ENCODE measurements at places on chromosomes 5 and 9.

GRCh38 chr5:117504305-117504704, 929.7 kb upstream of the SEMA6A start:
- no peak for DNase-seq

DNA sequence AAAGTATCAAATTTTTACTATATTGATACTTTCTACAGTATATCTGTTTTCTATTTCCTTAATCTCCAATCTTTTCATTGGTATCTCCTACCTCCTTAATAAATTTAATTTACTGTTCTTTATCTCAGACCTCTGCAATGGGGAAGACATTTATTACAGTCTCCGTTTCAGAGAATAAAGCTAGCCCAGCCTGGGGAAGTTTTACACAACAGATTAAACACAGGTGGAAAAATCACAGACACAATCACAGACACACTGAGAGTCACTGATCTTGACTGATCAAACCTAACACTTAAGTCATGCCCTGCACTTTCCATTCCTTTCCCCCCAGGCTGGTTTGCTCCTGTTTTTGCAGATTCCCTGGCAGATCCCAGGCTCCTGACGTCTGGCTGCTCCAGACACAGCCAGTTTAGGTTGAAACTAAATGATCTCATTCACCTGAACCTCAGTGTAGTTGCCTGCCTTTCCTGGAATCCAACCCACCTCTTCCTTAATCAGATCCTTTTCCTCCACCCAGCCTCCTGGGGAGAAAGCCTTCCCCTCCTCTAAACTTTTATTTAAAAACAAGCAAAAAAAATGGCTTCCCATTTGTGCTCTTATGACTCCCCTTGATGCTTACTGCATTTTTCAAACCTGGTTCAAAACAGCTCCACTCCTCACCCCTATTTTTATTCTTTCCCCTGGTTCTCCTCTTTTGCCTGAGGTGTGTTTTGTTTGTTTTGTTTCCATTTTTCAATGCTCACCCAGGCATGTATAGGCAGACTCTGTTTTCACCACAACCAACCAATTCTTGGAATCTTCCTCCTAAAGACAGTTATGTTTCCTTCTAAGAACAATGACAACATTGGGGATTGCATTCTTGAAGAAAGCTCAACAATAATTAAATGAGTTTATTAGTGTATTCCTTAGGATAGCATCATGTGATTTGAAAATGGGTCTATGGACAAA, 29.5 kb upstream of the OSMR start:
- DNase-seq, result no peak

DNA sequence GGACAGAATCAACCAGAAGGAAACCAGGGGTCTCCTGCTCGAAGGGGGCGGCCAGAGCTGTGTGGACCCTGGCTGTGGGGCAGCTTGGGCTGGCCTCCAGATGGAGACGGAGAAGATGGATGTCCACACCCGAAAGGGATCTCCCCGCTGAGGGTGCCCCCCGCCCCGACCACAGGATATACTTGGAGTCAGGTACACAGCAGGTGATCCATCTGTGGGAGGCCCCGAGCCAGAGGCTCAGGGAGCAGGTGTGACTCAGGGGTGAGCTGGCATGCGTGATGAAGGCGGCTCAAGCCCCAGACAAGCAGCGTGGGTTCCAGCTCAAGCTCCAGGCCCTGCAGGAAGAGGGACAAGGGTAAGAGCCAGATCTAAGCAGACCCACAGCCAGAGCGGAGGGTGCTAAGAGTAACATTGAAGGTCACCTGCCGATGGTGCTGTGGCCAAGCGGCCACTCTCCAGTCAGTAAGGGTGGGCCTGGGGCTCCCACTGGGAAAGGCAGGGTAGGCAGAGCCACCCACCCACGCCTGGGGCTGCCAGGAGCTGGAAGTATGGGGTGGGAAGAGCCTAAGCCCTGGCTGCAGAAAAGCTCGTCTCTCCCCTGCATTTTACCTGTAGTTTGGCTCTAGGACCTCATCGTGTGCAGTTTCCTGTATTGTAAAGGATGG, 30.6 kb upstream of the MVB12B start:
- DNase-seq, result no peak

DNA sequence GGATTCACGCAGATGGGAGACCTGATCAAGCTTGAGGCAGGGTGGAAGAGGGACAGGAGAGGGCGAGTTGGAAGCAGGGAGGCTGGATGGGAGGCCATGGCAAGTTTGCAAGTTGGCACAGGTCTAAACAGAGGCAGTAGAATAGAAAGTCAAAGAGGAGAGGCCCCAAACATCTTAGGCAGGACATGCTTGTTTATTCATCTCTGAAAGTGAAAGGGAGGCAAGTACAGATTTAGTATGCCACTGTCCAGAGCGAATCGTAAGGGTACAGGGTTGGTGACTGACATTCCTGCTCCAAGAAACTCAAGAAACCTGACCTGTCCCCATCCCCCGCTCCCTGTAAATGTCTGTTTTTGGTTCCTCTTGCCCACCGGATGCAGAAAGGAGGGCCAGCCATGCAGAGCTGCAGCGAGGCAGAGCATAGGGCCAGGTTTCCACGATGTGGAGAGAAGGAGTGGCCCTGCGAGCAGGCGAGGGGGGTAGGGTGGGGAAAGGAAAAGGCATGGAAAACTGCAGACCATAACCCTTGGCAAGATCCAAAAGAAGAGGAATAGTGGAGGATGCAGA, 96.2 kb upstream of the BOD1 start:
- no peak for DNase-seq

GRCh38 chr5:45696206-45696836, at the start of gene HCN1:
Gene HCN1, minus strand, starts transcription at chr5:45696380.
- peak; percentile 94 for DNase-seq

GRCh38 chr5:39482098-39482497, 57.3 kb upstream of the DAB2 start:
- DNase-seq, result no peak

GRCh38 chr9:840343-840742, 1.2 kb upstream of the DMRT1 start:
- DNase-seq, result peak; percentile 49

- DNase-seq, result no peak
These were observed 126.4 kb downstream of the LPAR1 start for GRCh38 chr9:110911659-110912418.

DNA sequence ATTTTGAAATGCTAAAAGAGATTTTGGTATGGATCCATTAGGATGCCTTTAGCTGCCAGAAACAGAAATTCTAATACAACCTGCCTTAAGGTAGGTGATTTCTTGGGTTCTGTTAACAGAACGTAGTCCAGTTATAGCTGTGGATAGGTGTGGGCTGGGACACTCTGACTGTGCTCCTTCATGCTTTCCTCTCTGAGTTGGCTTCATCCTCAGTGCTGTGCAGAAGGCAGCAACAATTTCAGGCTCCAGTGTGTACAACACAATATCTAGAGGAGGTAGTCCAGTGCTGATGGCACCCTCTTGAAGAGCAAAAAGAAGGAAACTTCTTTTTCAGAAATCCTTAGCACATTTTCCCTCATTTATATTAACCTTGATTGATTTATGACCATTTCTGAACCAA, 34.4 kb downstream of the NNT start:
- no peak for DNase-seq

GRCh38 chr5:133741818-133742355, 129.5 kb upstream of the FSTL4 start:
- no peak for DNase-seq

- no peak for DNase-seq
These were observed 39.0 kb downstream of the HRH2 start for GRCh38 chr5:175696855-175697198.

DNA sequence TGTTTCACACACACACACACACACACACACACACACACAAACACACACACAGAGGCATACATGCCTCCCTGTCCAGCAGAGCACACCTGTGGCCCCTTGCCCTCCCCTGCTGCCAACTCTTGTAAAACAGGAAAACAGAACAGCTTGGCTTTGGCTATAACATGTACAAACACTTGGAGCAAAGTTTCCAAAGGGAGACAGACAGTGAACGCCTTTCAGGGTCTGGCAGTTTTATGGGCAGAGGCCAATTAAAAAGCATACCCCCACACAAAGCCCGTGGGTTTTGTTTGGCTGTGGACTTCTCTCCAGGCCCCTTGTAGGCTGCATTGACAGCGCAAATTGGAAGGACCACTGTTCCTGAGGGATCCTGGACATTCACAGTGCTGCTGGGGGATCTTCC, 265.6 kb downstream of the PAPPA start:
- no peak for DNase-seq

GRCh38 chr5:168646335-168646734, 67.2 kb upstream of the PANK3 start:
- DNase-seq, result no peak

DNA sequence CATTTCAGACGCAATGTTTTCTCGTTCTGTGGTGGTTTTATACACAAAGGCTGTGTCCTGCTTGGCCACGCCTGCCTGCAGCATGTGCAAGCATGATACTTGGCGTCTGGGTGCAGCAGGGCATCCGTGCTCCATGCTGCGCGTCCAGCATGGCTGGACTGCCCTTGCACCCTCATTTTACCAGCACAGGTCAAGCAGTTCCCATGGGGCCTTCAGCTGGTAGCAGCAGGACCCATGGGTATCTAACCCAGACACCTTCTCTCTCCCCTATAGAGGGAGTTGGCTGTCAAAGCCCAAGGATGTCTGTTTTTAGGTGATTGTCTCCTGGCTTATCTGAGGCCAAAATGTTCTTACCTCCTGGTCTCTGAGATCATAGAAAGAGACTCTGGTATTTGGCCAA, 158.3 kb upstream of the PITX1 start:
- DNase-seq, result no peak

DNA sequence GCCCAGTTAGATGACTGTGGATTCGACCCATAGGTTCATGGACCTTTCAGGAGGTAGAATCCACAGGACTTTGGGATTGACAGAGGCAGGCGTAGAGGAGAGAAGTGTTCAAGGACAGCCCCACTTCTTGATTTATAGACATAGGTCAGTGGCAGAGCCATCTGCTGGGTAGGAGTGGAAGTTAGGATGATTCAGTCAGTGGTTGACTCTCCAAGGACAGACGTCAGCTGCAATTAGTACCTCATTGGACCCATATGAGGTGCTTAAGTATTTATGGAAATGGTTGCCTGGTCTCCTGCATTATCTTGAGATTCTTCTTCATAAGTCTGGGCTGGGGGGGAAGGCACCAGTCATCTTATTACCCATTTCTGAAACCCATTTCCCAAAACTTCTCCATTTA, 70.9 kb downstream of the SH3RF2 start:
- DNase-seq, result no peak

GRCh38 chr9:129235931-129236331, 57.9 kb upstream of the IER5L start:
- DNase-seq, result no peak

DNA sequence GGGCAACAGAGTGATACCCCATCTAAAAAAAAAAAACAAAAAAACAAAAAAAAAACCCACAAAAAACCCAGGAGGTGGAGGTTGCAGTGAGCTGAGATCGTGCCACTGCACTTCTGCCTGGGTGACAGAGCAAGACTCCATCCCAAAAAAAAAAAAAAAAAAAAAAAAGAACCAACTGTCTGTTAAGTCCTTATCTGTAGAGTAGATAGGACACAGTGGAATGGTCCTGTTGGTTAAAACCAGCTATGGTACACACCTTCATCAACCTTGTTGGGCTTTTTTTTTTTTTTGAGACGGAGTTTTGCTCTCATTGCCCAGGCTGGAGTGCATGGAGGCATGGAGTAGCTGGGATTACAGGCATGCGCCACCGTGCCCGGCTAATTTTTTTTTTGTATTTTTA, 12.2 kb downstream of the SLC25A25 start:
- no peak for DNase-seq

DNA sequence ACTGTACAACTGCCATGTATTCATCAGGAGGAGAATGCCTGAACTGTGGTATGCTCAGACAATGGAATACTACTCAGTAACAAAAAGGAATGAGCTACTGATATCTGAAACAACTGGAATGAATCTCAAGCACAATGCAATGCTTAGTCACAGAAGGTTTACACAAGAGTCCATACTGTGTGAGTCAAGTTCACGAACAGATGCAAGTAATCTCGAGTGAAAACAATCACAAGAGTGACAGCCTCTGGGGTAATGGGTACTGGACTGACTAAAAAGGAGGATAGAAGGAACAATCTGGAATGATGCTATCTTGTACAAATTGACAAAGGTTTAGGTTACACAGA, 19.5 kb upstream of the GOLGA1 start:
- no peak for DNase-seq

DNA sequence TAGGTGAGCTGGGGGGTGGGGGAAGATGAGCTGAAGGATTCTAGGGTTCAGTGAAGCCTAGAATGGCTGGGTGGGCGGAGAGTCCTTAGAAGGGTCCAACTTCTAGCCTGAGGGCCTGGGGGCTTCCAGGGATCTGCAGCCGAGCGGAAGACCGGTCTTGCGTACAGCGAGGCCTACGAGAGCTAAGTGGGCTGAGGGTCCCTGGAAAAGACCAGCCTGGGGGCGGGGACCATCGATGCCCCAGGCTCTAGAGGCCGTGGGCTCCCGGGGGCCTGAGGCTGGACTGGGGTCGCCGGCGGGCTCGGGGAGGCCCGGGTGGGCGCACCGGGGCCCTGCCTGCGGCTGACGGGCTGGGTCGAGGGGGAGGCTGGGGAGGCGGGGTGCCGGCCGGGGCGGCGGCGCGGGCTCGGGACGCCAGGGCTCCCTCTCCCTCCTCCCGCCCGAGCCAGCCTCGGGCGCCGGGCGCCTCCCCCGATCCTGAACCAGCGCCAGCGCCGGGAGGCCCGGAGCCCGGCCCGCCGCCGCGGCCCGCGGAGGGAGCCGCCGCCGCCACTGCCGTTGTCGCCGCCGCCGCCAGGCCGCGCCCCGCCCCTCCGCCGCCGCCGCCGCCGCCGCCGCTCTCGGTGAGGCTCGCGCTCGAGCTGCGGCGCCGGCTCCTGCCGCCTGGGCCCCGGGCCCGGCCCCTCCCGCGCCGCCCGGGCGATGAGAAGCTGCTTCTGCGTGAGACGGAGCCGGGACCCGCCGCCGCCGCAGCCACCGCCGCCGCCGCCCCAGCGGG, at the start of gene MVB12B:
Gene MVB12B (plus strand): TSS at position 602 of the 778 bp plus-strand sequence. CDS start 101 bp downstream, at position 703.
- DNase-seq, result peak; percentile 86

GRCh38 chr5:134406390-134406789, 5.3 kb downstream of the CDKN2AIPNL start:
- no peak for DNase-seq

DNA sequence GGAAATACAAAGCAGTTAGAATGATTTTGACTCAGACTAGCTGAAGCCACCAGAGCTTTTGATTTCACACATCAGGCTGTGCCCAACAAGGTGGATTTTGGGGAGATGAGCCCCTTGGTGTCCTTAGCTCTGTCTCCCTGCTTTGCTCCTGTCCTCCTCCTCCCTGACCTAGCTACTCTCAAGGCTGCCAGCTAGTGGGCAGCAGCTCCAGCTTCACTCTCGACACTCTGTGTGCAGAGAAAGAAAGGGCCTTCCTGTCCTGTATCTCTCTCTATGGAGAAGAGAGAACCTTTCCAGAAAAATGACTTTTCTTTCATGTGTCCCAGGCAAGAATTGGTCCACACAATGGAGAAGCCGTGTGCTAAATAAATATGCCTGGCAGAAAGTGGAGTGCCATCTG, 446.2 kb downstream of the SEMA5A start:
- peak; percentile 25 for DNase-seq

- no peak for DNase-seq
These were observed 16.1 kb upstream of the ARSI start for GRCh38 chr5:150318613-150319483.

- DNase-seq, result no peak
These were observed 312.8 kb downstream of the TLE4 start for GRCh38 chr9:79884546-79884945.

GRCh38 chr5:8660133-8660893, 791.4 kb downstream of the MTRR start:
- DNase-seq, result no peak

GRCh38 chr5:139376364-139376763, 6.7 kb downstream of the SLC23A1 start:
- DNase-seq, result no peak

GRCh38 chr9:84943482-84944050, 274.0 kb downstream of the NTRK2 start:
- no peak for DNase-seq

GRCh38 chr9:35732800-35733541, 505 bp downstream of the CREB3 start:
- peak; percentile 77 for DNase-seq
